NCI-H510A treated with DMSO at 0.1 percent for 48 hours (cell line): ENCODE measurements at places on chromosomes 16 and 17.
A peak's percentile ranks its signal among the peaks of the same experiment; 100 is the strongest.

- DNase-seq, result no peak
These were observed 2.2 kb downstream of the SDK2 start for GRCh38 chr17:73641826-73642600.

GRCh38 chr17:57357392-57357784 lies 101.1 kb downstream of the MSI2 start:
- DNase-seq, result peak; percentile 55

DNA sequence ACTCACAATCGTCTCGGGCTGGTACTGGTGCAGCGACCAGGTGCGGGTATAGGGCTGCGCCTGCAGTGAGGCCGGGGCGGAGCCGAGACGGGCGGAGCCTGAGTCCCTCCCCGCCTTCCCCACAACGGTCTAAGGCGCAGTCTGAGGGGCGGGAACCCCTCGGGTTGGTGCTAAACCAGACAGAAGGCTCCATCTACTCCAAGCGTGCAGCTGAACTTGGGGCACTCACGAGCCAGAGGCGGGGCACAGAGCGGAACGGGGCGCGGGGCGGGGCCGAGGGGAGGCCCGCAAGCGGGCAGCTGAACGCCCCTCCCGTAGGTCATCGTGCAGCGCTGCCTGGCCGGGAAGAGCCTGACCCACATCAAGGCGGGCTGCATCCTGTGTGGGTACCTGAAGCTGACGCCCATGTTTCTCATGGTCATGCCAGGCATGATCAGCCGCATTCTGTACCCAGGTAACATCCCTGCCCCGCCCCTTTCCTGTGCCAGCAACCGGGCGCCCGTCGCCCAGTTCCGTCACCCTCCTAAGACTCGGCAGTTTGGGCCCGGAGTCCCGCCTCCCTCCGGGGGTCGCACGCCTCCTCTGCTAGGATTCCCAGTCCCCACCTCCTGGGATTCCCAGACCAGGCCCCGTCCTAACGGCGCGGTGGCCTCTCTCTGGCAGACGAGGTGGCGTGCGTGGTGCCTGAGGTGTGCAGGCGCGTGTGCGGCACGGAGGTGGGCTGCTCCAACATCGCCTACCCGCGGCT lies 5.0 kb downstream of the SLC5A2 start:
- DNase-seq, result peak; percentile 96

DNA sequence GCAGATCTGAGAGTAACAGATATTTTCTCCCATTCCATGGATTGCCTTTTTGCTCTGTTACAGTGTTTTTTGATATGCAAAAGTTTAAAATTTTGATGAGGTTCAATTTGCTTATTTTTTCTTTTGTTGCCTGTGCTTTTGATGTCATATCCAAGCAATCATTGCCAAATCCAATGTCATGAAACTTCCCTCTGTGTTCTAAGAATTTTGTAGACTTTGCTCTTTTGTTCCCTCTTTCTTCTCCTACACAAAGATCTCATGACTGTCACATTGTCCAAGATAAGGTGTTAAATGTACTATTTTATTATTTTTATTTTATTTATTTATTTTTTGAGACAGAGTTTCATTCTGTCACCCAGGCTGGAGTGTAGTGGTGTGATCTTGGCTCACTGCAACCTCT lies 18.9 kb upstream of the KCNH6 start:
- no peak for DNase-seq

- DNase-seq, result peak; percentile 50
These were observed at the start of gene ATP1B2 for GRCh38 chr17:7650509-7651096. TSS of gene ATP1B2 (plus strand) at chr17:7650926. CDS start at chr17:7651519, 593 bp downstream.

DNA sequence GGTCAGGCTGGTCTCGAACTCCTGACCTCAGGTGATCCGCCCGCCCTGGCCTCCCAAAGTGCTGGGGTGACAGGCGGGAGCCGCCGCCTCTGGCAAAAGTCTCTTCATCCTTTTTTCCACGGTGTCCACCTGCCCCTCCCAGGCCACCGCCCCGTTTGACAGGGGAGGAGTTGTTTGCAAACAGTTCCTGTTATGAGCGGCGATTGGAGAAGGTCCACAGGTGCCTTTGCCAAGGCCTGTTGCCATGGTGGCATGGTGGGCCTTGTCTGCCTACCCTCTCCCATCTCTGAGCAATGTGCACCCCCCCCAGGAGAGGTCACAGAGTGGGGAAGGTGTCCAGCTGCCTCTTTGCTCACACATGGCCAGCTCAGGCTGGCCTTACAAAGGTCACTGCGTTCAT lies 16.0 kb upstream of the RAP1GAP2 start:
- DNase-seq, result no peak

GRCh38 chr16:89189358-89190025 lies 10.8 kb downstream of the SLC22A31 start:
- no peak for DNase-seq

GRCh38 chr16:56830669-56831068 lies 34.3 kb upstream of the SLC12A3 start:
- no peak for DNase-seq

DNA sequence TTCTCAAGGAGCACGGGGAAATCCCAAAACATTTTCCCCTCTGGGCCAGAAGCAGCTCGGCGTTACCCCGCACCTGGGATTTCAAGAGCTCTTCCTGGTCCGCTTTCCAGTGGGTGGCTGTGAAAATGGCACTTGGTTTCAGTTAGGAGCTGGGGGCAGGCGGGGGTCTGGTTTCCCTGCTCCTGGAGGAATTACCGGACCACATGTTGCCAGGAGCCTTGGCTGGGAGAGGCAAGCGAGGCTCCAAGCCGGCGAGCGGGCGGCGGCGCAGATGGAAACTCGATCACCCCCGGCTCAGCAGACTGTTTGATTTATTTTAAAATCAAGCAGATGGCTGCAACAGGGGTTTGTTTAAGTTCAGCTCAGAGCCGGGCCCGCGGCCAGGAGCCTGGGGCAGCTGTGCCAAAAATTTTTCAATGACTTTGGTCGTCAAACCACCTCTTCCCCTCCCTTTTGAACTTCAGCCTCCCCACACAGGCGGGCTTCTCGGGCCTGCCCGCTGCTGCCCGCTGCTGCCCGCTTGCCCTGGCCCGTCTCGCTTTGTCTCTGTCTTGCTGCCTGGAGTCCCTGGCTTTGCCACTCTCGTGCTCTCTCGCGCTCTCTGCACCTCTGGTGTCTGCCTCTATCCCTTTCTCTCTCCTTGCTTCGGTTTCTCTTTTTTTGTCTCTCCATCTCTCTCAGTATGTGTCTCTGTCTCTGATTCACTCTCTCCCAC lies 108.0 kb upstream of the CIBAR2 start:
- peak; percentile 73 for DNase-seq

DNA sequence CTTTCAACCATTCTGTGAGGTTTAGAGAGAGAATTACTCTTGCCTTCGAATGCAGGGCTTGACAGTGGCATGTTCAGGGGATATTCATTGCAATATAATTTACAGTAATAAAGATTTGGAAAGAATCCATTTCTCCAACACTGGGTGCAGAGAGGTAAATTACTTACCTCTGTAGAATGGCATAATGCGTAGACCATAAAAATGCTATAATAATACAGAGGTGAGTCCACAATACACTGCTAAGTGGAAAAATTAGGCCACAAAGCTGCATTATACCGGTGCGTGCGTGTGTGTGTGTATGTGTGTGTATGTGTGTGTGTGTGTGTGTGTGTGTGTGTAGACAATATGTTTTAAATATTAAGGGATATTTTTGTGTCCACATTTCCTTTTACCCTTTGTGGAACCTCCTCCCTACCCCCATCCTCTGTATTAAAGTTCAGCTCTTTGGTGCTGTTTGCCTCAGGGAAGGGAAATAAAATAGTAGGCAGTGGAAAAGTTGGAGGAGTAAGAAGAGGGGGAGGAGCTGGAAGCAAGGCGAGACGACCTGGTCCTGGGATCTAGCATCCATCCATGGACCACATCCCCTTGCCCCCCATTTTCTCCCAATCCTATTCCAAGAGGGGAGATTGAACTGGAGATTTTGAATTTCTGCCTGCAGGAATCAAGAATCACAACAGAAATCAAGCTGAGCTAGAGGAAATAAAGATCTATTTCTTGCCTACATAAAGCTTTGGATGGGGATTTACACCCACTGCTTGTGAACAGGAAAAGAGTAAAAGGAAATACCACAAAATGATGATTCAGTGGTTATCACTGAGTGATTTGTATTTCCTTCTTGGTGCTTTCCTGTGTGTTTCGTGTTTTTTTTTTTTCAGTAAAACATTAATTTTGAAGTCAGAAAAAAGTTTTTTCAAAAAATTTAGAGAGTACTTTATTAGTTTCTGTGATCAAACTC lies 124.8 kb downstream of the RGS9 start:
- no peak for DNase-seq

- no peak for DNase-seq
These were observed 21.4 kb upstream of the SMIM36 start for GRCh38 chr17:55532670-55533069.

- no peak for DNase-seq
These were observed at the start of gene MC1R for GRCh38 chr16:89918453-89919347. TSS of gene MC1R (plus strand) at chr16:89918862. CDS start at chr16:89919259, 397 bp downstream.

DNA sequence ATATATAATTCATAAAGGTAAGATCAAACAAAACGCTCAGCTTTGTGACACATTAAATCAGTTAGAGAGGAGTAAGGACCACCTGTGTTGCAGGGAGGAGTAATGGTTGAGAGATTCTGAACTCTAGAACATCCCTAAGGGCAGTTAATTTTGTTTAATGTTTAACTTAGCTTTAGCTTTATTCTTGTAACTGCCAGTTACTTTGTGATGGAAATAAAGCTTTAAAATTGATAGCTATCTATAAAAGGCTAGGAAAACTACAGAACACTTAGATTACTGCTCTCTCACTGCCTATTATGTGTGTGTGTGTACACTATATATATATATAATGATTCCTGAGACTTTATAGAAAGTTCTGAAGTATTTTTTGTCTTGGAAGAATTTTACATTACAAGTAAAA lies 37.8 kb downstream of the PTRH2 start:
- DNase-seq, result no peak

DNA sequence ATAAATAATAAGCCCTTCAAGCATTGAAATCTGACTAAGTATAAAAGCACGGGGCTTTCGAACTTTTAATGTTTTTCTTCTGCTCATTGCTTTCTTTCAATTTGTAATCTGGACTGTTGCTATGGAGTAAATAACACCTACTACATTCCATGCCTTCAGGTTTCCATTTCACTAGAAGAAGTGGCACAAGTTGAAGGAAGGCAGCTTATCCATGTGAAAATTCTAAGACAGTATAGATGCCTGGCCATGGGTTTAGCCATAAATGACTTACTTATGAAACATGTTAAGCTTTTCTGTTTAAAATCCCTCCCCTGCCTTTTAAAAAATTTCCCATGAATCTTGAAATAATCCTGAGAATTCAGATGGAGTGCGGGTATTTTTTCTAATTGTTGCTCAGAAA lies 30.6 kb downstream of the KCNJ16 start:
- no peak for DNase-seq

- no peak for DNase-seq
These were observed 174.1 kb downstream of the NTN1 start for GRCh38 chr17:9195411-9195810.
